Substantia nigra (tissue), 51 donors: ENCODE measurements at places on chromosomes 13 and 19.

- DNase-seq: no peak
Measured at GRCh38 chr13:109361562-109362289, 424.7 kb downstream of the IRS2 start.

DNA sequence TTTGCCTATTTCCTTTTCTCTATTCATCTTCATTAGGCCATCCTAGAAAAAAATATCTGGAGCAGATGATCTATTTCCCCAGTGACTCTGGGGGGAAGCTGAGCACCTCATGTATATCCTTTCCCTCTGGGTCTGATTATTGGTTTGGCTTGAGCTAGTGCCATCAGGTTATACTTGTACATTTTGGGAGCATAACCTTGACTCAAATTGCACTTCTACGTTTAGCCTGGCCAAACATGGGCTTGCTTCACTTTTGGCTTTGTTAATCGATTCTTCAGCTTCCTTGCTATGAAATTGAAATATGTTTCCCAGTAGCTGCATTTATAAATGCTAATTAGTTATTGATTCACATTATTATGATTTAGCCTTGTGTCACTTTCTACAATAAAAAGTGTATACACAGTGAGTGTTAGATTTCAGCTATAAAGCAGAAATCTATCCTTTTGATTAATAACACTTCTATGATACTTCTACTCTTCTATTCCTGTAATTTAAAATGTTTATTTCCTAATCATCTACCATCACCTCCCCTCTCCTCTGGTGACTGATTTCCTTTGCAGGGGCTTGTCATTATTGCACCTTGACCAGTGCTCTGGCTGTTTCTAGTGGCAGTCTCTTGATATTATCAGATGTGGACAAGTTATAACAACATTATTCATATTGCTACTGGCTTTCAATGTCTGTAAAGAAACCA is 37.3 kb downstream of the TNFSF11 start:
- no peak for DNase-seq

DNA sequence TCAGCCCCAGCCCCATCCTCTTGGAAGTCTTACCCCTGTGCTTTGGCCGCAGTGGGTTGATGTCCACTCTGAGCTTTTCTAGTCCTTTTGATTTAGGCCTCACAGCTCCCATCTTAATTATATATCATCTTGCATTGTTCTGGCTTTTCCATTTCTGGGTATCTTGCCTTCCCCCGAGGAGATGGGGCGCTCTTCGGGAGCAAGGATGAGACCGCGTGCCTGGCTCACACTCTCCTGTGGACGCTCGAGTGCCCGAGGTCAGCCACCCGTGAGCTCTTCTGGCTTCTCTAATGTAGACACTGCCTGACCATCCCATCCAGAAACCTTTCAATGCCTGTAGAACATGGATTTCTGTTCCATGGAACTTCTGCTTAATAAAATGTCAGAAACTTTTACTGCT is 53.5 kb upstream of the GPR183 start:
- DNase-seq: no peak

DNA sequence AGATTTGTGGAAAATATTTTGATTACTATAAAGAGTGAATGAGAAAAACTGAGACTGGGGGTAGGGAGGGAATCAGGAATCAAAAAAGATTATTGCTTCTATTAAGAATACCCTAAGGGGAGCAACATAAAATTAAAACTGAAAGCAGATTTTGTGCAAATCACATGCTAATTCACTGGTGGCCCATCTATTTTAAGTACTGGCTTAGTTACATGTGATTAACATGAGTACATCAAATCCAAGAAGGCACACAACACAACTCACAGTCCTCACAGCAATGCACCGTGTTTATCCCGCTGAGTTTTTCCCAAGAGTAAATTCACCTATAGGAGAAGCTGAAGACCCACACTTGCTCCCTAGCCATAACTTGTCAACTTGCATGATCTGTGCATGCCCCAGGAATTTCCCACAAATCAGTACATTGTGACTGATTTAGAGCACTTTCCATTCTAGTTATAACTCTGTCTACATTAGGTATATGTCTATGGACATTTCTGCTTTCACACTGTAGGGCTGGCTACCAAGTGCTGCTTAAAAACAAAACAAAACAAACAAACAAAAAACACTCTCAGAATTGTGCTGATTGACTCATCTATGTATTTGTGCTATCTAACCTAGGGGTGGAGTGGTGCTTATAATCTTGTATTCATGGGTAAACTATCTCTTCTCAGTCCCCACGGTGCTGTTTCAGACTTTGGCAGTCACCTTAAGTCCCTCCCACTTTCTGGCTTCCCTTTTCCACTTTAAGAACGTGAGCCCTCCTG is 24.3 kb downstream of the AMER2 start:
- no peak for DNase-seq

DNA sequence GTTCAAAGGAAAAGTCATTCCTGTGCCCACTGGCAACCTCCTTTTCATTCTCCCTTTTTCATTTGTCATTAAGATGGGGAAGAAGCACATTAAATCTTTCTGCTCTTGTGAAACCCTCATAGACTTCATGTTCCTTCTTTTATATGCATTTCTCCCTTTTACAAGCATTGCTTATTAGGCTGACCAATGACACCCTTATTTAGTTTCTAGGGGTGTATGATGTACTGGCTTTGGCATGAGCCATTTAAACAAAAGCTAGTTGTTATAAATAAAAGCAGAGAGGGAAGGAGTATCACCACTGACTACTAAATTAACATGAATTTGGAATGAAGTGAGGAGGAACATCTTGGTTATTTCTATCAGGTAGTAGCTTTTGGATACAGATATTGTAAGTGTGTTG is 68.2 kb upstream of the PCDH9 start:
- DNase-seq: no peak

- DNase-seq: no peak
Measured at GRCh38 chr19:46015687-46016425, 7.0 kb downstream of the PGLYRP1 start.

GRCh38 chr19:16626796-16627192 is 1.2 kb downstream of the MED26 start:
- no peak for DNase-seq
